Stimulated activated CD4-positive, alpha-beta T cell treated with anti-CD3 and anti-CD28 coated beads, TNF-alpha, amount 100 ng/mL, for 1 hour (primary cell): ENCODE measurements at places on chromosomes 5 and 9.

- no peak for DNase-seq
These were observed 567.4 kb downstream of the CCDC171 start for GRCh38 chr9:16120231-16120641.

DNA sequence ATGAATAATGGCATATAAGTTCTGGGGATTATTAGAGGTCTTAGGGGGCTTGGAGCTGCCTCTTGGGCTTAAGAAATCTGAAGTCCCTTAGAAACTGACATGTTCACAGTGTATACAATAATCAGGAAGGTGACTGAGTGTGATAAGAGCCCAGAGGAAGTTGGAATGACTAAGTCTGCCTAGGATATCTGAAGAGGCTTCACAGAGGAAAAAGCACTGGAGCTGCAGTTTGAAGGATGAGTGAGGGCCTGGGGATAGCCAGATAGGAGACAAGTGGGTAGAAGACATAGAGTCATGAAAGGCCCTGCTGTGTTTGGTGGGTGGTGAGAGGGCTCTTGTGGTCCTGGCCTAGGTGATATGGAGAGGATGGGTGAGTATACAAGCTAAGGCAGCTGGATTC, 8.8 kb downstream of the NEUROG1 start:
- no peak for DNase-seq

DNA sequence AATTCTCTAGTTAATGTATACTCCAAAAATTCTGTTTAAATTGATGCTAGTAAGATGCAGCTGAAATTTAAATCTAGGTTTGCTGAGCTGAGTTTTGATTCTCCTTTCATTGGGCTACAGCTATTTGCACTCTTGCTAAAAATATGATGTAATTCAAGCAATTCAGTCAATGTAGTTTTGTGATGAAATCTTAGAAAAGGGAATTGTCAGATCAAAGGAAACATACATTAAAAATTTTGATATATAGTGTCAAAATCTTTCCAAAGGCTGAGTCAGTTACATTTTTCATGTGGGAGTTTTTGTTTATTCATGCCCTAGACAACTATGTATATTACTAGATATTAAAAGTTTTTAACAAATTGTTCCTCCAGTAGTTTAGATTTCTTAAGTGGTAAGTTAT, 334.9 kb upstream of the DAB2 start:
- DNase-seq = no peak

DNA sequence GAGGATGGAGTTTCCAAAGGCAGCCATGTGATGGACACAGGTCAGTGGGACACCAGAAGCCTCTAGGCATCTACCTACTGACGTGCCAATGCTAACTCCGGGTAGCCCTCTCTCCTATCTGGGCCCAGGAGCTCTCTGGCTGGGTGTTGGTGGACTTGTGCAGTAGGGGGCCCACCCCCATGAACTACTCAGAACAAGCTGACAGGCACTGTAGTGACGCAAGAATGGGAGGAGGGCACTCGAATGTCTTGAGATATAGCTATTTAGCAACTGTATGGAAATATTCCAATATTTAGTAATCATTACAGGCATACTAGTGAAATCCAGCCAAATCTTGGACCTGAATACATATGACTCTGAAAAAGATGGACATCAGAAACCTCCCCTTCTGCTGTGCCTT, 5.7 kb upstream of the DOCK2 start:
- DNase-seq = no peak

DNA sequence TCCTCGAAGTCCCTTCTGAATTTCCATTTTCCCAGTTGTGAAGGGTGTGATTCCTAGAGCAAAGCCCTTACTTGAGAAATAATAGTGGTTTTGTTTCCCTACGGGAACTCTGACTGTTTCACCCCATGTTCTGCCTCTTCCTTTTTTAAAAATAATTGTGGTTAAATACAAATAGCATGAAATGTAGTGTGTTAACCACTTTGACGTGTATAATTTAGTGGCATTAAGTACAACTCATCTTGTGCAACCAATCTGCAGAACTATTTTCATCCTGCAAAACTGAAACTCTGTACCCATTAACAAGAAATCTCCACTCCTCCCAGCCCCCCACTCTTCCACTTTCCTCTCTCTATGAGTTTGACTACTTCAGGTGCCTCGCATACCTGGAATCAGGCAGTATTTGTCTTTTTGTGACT, 35.6 kb upstream of the HAND1 start:
- DNase-seq = no peak

- DNase-seq = no peak
These were observed 194.8 kb upstream of the TRPC7 start for GRCh38 chr5:136560126-136560525.

DNA sequence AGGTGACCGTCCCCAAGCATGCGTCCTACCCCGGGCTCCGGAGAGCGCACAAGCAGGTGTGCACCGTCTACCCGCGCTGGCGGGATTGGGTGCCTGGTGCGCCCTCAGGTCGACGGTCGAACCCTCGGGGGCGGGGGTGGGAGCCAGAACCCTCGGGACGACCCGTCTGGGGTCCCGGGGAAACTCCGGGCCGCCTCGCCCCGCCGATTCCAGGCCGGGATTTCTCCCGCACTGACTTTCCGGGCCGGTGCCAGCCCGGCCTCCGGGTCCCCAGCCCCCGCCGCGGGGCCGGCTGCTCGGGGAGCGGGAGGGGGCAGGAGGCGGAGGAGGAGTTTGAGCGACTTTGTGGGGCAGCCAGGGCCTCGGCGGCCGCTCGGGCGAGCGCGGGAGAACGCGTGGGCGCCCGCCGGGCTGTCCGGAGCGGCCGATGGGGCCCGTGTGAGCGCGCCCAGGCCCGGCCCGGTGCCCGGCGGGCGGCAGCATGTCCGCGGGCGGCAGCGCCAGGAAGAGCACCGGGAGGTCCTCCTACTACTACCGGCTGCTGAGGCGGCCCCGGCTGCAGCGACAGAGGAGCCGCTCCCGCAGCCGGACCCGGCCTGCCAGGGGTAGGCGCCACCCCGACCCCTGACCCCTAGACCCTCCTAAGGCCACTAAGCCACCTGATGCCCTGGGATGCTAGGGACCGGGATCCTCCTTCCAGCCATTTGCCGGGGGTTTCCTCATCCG, at the start of gene DAB2IP:
Gene DAB2IP, plus strand, starts transcription at position 340 of the 726 bp plus-strand sequence. Its CDS starts 142 bp downstream, at position 482.
- no peak for DNase-seq

DNA sequence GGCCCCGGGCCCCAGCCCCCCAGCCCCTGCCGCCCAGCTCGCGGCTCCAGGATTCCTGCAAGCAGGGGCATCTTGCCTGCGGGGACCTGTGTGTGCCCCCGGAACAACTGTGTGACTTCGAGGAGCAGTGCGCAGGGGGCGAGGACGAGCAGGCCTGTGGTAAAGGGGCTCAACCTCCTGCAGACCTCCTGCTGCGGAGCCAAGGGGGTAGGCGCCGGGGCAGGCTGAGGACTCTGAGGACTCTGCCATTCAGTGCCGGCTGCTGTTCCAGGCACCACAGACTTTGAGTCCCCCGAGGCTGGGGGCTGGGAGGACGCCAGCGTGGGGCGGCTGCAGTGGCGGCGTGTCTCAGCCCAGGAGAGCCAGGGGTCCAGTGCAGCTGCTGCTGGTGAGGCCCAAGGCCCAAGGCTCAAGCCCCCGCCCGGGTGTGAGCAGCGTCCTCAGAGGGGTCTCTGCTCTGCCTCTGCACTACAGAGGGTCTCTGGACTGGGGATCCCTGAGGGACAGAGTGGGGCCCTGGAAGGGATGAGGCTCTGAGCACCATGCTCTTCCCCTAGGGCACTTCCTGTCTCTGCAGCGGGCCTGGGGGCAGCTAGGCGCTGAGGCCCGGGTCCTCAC, 3.4 kb downstream of the MAMDC4 start:
- no peak for DNase-seq
